Choroid plexus epithelial cell (primary cell): ENCODE measurements at places on chromosomes 16 and 17.

GRCh38 chr17:54754560-54754959 lies 146.1 kb upstream of the TOM1L1 start:
- no peak for DNase-seq

- no peak for DNase-seq
These were observed 49.1 kb upstream of the CPNE2 start for GRCh38 chr16:57043248-57043647.

DNA sequence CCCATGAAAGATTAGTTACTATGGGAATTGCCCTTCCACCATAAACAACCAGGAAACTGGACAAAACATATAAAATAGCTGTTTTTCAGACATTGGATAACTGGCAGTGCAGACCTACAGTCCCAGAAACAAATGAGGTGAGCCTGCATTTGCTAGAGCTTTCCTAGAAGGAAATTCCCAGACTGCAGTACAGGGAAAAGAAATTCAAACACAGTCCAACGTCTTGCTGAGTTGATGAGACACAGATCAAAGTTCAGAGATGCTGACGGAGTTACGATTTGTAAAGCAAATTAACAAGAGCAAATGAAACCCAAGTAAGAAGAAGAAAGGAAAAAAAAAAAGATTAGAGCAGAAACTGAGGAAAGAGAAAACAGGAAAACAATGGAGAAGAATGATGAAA lies 41.3 kb upstream of the MNT start:
- peak; percentile 75 for DNase-seq

- no peak for DNase-seq
These were observed 188.2 kb upstream of the HSBP1 start for GRCh38 chr16:83619381-83620150.

GRCh38 chr17:72077326-72077960 lies 43.4 kb upstream of the SOX9 start:
- no peak for DNase-seq

DNA sequence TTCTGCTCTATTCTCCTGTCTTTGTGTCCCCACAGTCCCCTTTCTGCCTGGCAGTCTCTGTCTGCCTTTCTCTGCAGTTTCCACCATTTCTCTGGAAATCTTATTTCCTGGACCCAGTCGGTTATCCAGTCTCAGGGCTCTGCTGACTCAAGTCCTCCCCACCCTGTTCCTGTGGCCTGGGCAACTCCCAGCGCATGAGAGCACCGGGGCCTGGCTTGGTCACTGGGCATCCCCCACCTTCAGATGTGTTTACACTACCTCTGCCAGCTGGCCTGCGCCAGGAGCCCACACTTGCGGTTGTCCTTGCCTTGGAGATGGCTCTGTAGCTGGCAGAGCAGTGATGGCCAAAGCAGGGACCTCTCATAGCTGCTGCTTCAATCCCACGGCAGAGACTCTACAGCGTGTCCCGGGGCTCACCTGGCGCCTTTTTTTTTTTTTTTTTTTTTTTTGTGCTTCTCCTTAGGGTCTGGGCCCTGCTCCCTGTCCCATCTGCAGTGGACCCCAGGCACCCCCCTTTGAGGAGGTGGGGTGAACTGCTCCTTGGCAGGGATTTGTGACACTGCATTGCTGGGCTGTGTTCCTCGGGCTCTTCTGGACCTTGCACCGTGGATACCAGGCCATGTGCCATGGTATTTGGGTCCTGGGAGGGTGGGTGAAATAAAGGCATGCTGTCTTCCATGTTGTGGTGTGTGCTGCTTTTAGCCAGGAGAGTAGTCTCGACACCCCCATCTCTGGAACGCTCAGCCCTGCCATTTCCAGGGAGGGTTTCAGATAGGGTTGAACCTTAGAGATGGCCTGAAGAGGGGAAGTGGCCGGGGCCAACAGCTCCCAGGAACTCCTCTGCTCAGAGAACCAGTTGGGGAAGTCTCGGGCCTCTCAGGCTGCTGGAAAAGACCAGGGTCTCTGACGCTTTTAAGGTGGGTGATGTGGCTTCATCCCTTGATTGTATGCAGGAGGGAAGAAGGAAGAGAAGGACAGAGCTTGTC lies 17.5 kb downstream of the GUCY2D start:
- no peak for DNase-seq

- DNase-seq: peak; percentile 84
These were observed 22.1 kb downstream of the FCSK start for GRCh38 chr16:70476272-70477020.

- no peak for DNase-seq
These were observed 10.4 kb upstream of the GLG1 start for GRCh38 chr16:74617206-74617788.

DNA sequence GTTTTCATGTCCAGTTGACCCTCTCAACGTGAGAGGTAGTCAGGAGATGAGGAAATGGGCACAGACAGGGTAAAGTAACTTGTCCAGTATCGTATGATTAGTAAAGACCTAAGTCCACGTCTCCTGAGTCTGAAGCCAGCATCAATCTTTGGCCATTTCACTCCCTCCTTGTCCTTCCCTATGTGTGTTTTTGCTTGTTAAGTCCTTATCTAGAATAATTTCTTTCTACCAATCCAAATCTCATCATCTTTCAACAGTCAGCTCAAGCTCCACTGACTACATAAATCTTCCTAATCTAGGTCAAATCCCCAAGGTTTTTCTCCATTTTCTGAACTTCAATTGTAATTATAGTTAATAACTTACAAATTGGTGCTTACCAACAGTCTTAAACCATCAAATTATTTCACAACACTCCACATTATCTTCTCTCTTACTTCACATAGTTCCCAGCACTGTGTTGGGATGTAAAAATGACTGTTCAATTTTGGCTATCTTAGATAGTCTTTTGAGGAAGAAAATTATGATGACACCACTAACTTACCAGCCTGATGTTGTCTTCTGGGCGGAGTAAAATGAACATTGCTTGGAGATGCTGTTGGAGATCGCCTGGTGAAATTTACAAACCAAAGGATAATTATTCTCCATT lies 72.3 kb upstream of the CORO6 start:
- no peak for DNase-seq

- no peak for DNase-seq
These were observed 29.2 kb downstream of the CCDC40 start for GRCh38 chr17:80065478-80066170.

GRCh38 chr17:63358111-63358839 lies 87.8 kb downstream of the CYB561 start:
- peak; percentile 93 for DNase-seq

DNA sequence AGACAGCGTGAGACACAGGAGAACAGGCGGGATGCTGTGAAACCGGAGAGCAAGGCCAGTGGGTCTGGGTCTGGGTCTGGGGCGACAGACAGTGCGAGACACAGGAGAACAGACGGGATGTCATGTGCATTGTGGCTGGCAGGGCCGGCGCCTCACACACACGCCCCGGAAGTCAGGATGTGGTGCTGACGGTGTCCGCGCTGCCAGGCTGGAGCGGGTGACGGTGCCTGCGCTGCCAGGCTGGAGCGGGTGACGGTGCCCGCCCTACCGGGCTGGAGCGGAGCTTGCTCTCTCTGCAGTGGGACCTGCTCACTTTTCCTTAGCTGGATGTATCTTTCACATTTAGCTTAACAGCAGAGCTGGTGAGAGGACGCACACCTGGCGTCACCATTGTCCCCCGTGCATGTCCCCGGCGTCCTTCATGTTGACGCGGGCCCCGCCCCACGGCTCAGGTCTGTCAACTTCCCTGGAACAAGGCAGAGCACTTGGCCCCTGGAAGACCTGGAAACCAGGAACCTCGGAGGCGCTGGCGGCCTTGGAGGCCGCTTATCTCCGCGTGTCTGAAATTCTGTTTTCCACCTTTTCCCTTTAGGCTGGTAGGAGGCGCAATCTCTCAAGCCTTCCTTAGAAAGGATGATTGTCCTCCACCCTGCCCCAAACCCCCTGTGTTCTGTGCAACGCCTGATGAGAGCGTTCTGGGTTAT lies 43.0 kb upstream of the ZNF750 start:
- no peak for DNase-seq
